ENCODE measurements at places on chromosomes 11 and 22.

DNA sequence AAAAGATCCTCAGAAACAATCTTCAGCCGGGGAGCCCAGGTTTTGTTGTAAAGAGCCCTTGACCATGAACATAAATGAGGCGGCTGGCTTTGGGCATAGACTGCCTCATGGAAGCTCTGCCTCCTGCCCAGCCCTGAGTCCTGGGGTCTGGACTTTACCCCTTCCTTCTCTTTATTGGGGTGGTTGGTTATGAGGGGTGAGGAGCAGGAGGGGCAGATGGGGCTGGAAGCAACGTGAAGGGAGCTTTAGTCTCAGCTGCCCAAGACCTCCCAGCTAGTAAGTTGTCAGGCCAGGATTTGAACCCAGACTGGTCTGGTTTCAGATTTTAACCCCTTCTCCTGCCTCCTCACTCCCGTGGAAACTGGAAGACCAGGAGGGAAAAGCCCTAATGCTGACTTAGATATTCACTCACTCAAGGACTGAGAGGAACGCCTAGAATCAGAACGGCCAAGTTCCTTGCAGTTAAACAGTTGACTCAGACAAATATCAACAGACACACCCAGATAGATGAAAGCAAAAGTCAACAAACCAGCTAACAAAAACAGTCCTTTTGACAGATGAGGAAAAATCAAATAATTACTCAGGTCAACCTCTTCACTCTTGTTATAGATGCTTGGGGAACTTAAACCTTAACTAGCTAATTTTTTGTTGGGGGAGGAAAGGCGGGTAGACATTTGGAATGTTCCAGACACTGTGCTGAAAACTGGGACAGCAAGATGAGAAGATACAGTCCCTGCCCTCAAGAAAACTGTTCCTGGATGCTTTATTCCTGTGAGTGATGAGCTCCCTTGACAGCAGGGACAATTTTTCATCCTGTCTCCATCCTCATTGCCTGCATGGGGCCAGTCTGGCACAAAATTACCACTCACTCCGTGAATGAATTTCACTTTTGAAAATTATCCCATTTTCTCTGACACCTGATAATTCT is 20.8 kb upstream of the ARRB1 start:
- DNase-seq, result no peak

DNA sequence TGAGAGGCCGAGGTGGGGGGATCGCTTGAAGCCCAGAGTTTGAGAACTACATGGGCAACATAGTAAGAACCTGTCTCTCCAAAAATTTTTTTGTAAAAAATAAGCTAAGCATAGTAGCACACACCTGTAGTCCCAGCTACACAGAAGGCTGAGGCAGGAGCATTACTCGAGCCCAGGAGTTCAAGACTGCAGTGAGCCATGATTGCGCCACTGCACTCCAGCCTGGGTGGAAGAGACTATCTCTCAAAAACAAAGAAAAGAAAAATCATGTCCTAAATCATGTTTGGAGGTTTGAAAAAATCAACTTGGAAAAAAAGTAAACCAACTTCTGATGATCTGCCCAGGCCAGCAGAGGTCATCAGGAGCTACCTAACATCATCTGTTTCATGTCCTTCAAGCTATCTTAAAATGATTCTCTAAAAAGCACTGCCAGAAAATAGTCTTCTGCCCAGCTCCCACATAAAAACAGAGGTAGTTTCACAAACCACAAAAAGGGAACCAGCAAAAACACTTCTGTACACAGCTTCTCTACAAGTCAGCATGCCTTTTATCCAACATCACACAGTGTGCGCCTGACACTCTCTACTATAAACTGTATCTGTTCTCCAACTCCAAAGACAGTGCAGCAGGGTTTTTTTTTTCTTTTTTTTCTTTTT is 165.0 kb downstream of the SOX6 start:
- no peak for DNase-seq

DNA sequence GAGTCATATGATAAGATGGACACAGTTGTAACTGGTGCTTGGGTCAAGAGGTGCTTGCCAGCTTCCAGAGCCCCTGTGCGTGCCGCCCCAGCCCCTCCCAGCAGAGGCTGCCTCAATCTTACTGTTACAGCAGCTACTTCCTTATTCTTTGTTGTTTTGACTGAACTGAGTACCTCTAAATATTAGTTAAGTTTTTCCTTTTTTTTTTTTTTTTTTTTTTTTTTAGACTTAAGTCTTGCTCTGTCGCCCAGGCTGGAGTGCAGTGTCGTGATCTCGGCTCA is 8.8 kb downstream of the ZBED4 start:
- DNase-seq, result no peak

DNA sequence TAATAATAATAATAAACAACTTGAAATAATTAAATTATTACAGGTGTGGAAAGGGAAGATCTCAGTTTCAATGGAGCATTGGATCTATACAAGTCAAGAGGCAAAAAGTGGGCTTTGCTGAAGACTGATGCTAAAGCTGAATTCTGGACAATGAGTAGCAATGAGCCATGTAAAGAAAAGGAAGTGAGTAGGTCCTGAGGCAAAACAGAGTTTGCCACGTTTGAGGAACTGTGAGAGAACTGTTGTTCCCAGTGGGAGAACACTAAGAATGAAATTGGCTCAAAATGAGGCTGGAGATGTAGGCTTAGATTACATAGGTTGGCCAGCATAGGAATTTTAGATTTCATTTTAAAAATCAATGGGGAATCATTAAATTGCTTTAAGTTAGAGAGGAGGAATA is 33.9 kb upstream of the TEAD1 start:
- DNase-seq, result no peak

DNA sequence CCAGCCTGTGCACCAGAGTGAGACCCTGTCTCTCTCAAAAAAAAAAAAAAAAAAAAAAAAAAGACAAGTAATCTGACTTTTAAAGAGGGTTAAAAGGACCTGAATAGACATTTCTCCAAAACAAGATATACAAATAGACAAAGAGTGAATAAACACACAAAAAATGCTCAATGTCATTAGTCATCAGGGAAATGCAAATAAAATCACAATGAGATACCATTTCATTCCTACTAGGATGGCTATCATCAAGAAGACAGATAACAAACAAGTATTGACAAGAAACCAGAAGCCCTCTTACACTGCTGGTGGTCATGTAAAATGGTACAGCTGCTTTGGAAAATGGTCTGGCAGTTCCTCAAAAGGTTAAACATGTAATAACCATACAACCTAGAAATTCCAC is 4.1 kb downstream of the RIC3 start:
- no peak for DNase-seq

- DNase-seq, result no peak
Observed at GRCh38 chr11:130215531-130216220, 56.1 kb downstream of the ST14 start.

GRCh38 chr22:47449508-47450270 is 687.2 kb downstream of the TBC1D22A start:
- DNase-seq, result no peak

GRCh38 chr11:12525466-12526055 is 148.2 kb downstream of the PARVA start:
- DNase-seq, result no peak

GRCh38 chr11:44464741-44465140 is 100.7 kb upstream of the CD82 start:
- no peak for DNase-seq

DNA sequence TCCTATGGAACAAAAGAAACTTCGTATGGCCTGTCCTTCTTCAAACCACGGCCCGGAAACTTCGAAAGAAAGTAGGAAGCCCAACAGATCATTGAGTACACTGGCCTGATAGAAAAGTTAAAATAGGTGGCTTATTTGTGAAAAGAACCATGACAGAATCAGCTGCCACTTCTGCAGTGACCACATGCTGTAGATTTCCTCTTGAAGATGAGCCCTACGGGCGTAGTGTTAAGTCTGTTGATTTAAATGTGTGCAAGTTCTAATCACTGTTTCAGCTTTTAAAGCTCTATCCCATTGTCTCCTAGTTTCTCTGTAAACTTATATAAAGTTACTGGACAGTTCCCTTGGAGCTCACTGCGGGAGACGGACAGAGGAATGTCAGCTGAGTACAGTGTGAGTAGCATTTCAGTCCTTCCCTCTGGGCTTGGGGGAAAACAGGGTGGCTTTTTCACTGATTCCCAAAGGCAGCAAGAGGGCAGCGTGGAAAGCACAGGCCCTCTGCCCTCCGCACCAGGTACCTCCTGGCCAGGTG is 17.8 kb downstream of the SAMM50 start:
- no peak for DNase-seq

DNA sequence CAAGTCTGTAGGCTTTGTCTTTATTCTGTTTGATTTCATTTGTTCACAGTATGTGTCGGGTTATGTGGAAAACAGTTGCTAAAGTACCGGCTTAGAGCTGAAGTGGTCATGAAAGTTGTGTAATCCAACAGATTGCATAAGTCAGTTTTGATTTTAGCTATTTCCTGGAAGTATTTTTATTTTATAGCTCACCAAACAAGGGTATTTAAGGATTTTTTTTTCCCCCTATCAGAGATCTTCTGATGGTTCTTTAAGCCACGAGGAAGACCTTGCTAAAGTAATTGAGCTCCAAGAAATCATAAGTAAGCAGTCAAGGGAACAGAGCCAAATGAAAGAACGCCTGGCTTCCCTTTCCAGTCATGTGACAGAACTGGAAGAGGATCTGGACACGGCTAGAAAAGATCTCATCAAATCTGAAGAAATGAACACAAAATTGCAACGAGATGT is 55.9 kb downstream of the PPFIA1 start:
- no peak for DNase-seq

DNA sequence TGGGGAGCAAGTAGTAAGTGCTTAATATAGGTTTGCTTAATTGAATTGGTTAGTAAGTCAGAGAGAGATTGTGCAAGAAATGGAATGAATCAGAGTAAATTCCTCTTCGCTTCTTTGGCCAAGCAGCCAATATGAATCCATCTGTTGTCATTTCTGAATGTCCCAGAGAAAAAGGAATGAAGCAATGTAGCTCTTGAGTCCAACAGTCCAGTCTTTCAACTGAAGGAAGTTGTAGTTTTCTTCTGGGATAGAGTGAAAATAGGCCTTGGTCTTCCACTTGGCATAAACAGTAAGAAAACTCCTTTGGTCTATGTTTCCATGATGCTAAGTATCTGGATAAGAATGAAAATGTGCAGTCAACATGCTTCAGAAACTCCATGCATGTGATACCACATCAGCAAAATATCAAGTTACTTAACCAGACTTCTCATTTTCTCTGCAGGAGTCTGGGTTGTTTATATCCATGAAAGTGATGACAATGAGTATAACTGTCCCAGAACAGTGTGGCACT is 1.8 kb upstream of the FIBIN start:
- DNase-seq, result no peak

GRCh38 chr22:39122772-39123470 is 25.9 kb downstream of the APOBEC3H start:
- no peak for DNase-seq

GRCh38 chr11:125378083-125378482 is 118.0 kb downstream of the FEZ1 start:
- no peak for DNase-seq

- no peak for DNase-seq
Observed at GRCh38 chr22:23720855-23721254, 30.0 kb downstream of the RGL4 start.

- DNase-seq, result no peak
Observed at GRCh38 chr22:44828193-44828592, 75.8 kb downstream of the ARHGAP8 start.

GRCh38 chr11:17791144-17791543 is 56.6 kb downstream of the KCNC1 start:
- DNase-seq, result no peak

GRCh38 chr11:126006068-126006467 is 56.6 kb downstream of the CDON start:
- no peak for DNase-seq

GRCh38 chr22:24695561-24696511 is 78.7 kb downstream of the PIWIL3 start:
- no peak for DNase-seq

GRCh38 chr11:30586251-30587144 is at the start of gene MPPED2:
MPPED2 (minus strand) TSS chr11:30586353; CDS start chr11:30580373, 5,980 bp downstream.
- no peak for DNase-seq

DNA sequence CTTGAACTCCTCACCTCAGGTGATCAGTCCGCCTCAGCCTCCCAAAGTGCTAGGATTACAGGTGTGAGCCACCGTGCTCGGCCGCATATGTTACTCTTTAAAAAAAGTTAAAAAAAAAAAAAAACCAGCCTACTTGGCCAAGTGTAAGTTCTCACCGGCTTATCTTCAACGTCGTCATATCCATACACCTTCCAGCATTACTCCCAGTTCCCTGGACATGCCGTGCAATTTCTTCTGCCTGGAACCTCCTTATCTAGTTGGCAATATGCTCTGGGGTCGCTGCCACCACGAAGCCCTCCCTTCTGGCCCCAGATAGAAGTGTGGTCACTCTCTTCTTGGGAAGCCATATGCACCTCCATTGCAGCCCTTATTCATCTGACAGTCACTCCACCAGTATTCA is 36.3 kb upstream of the CBX7 start:
- no peak for DNase-seq

- DNase-seq, result no peak
Observed at GRCh38 chr11:10986006-10986405, 128.2 kb upstream of the ZBED5 start.

GRCh38 chr22:46367707-46368191 is 32.2 kb downstream of the TRMU start:
- DNase-seq, result peak; percentile 43

DNA sequence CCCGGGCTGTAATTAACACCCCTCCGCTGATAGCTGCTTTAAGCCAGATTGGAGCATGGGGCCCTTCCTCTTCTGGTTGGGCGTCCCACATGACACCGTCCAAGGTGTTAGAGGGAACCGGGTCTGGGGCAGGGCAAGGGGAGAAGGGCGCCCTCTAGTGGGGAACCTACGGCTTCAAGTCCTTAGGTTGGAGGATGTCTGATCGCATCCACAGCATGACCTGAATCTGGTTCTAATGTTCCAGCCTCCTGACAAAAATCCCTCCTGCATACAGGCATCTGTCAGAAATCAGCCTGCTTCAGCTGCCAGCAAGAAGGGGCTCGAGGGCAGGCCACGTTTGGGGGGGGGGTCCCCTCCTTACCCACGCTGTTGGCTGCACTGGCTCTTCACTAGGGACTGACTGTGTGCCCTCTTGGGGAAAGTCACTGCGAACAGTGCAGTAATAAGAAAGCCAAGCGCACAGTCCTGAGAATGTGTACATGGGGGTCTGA is 94.2 kb upstream of the TBCEL start:
- no peak for DNase-seq

- DNase-seq, result no peak
Observed at GRCh38 chr11:15095736-15096228, 18.9 kb upstream of the INSC start.

DNA sequence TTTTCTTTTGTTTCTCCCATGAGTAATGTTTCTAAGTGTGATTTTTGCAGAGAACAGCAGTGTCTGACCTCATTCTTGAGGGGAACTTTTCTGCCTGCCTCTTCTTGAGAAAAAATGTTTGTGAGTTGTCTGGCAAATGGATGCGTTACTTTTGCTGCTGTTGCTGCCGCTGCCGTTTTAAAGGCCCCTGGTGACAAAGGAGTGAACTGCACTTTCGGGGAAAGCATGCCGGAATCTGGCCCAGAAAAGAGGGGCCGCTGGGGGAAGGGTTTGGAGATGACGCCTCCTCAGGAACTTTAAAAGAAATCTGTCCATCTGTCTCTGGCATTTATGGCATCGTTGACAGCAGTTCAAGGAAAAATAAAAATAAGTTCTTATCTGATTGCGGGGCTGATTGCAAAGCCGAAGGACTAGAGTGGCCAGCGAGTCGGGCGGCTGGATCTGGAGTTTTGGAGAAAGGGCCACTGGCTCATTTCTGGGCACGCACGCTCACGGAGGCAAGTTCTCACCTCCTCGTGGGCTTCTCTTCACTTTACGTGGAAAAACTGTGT is 16.5 kb downstream of the ZBTB16 start:
- DNase-seq, result peak; percentile 10

GRCh38 chr22:47626428-47627390 is 864.3 kb downstream of the TBC1D22A start:
- no peak for DNase-seq

- DNase-seq, result no peak
Observed at GRCh38 chr11:60168306-60168705, 14.6 kb downstream of the MS4A6A start.

Data from T follicular helper cell (primary cell).